ENCODE measurements at places on chromosomes 3 and 15. TPM values are rescaled to one million over a fixed set of nuclear protein-coding genes. Genes with fewer than 3 reads are reported as not detected.
A peak's percentile ranks its signal among the peaks of the same experiment; 100 is the strongest.

DNA sequence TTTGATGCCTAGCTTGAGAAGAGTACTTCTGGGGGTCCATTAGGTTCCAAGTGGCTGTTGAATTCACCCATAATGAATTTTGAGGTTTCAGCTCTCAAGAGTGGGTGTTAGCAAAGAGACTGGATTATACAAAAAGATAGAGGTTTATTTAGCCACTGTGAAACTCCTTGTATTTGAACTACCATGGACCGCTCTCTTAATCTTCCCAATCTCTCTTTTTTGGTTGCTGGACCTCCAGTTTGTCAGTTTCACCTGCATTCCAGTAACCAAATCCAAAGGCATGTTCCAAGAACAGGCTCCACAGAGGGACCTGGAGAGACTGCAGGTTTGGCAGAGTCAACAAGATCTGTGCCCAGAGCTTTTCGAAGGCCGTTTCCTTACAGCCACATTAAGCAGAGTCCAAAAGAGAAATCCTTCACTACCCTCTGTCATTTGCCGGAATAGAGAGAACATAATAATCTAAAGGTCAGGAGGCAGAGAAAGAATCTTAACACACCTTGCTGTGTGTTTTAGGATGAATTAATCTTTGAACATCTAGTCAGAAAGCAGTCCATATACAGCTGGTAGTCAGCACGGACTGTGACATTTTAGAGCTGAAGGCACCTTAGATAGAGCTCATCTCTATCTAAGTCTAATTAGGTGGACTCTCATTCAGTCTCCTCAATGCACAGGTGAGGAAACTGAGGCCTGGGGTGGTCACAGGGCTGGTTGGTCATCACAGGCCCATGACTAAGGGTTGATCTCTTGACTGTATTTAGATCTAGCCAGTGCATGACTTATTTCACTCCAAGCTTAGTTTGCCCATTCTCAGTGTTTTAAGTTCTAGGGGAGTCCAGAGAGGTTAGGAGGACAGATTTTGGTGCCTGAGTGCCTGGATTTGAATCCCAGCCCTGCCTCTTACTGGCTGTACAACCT is 1.3 kb downstream of the ABHD2 start:
- H3K4me3 ChIP-seq: peak overlapping the region; percentile 98
- no peaks in the 10 kb centered on the region for H3K36me3 ChIP-seq
- H3K4me1 ChIP-seq: peaks cover 50% of the 10 kb centered on the region
- H3K27ac ChIP-seq: peak overlapping the region; percentile 77

- DNase-seq: no peak
- no peak overlapping the region for H3K4me3 ChIP-seq
- no peaks in the 10 kb centered on the region for H3K27me3 ChIP-seq
- H3K36me3 ChIP-seq: no peaks in the 10 kb centered on the region
- H3K27ac ChIP-seq: no peak overlapping the region
- H3K4me1 ChIP-seq: no peaks in the 10 kb centered on the region
Observed at GRCh38 chr3:56835650-56836227, 34.0 kb upstream of the ARHGEF3 start.

DNA sequence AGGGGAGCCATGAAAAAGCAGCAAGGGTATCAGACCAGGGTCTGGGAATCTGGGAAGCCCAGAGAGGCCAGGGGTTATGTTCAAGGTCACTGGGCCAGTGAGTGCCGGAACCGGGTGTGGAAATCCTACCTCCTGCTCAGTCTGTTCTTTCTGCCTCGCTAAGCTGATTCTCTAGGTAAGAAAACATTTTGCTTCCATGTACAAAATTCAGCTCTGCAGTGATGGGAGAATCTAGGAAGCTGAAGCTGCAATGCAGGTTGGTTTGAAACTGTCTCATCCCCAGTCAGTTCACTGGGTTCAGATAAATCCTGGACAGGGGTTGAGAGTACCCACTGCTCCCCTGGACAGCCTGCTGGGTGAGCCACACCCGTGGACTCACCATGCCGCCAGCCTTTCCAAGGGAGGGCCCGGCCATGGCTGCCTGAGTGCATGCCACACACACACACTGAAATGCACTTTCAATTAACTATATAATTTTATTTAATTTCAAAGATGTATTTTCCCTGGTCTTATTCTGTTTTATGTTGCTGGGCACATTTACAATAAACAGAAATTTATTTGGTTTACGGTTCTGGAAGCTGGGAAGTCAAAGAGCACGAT is 108.4 kb downstream of the CORO2B start:
- H3K27ac ChIP-seq: no peak overlapping the region
- DNase-seq: no peak
- no peaks in the 10 kb centered on the region for H3K27me3 ChIP-seq
- no peaks in the 10 kb centered on the region for H3K36me3 ChIP-seq
- no peaks in the 10 kb centered on the region for H3K4me1 ChIP-seq

GRCh38 chr3:127490271-127491023 is 100.1 kb downstream of the TPRA1 start:
- H3K27me3 ChIP-seq: peaks cover 4% of the 10 kb centered on the region
- DNase-seq: no peak
- no peak overlapping the region for H3K4me3 ChIP-seq
- no peaks in the 10 kb centered on the region for H3K4me1 ChIP-seq
- no peaks in the 10 kb centered on the region for H3K36me3 ChIP-seq

- H3K27ac ChIP-seq: no peak overlapping the region
- H3K36me3 ChIP-seq: no peaks in the 10 kb centered on the region
- no peak for DNase-seq
Observed at GRCh38 chr3:146970236-146970635, 365.1 kb upstream of the PLSCR5 start.

DNA sequence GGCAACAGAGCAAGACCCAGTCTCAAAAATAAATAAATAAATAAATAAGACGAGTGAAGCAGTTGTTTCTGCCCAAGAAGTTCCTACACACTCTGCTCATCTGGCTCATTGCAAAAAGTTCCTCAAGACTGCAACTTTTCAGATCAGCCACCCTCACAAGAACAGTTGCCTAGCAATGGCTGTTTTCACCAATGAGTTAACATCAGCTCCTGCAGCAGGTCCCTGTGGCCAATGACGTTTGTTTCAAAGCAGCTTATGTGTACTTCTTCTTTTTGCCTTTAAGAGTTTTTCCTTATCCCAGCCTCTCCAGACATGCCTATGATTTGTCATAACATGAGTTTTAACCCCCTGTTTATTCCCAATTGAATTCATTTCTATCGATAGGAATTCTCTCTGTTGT is 118.4 kb upstream of the SPRED1 start:
- H3K27me3 ChIP-seq: no peaks in the 10 kb centered on the region
- DNase-seq: no peak
- H3K4me3 ChIP-seq: no peak overlapping the region
- H3K36me3 ChIP-seq: no peaks in the 10 kb centered on the region

DNA sequence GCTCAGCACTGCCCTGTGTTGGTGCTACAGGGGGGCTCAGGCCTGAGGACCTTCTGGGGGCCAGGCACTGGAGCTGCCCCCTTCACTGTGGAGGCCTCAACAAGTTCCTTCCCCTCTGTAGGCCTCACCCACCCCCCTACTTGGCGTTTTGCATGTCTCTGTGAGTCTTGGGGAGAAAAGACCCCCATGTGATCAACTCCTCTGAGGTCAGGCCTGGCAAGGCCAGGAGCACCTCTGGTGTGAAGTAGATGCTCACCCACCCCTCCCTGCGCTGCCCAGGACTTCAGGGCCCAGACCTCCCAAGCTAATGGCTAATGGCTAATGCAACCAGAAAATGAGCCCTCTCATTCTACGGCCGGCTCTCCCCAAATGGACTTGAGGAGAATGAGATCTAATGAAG is 34.2 kb upstream of the CHRNB4 start:
- no peak for DNase-seq
- H3K4me3 ChIP-seq: no peak overlapping the region
- no peak overlapping the region for H3K27ac ChIP-seq

Gene KY
- polyA plus RNA-seq: not detected

Gene KLHL18
- 14.6 TPM for polyA plus RNA-seq

Gene SPINK8
- polyA plus RNA-seq: not detected

Gene KIF23
- polyA plus RNA-seq: 14.0 TPM
